ENCODE measurements at places on chromosomes 4 and X.
A peak's percentile ranks its signal among the peaks of the same experiment; 100 is the strongest.

DNA sequence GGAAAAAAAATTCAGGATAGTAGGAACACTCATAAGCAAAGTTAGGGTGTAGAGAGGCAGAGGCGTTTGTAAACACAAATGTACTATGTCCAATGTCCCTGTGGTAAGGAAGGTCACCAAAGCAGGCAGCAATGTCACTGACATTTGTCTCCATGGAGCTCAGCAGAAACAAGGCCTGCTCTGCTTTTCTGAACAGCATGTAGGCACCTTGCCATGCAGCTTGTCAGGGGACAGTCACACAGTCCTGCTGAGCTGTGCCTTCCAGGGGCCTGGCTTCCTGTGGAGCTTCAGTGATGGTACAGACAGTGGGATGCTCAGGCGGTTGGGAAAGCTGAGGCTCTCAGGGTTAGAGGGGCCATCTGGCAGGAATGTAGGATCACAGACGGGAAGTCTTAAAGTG lies 74.5 kb upstream of the HS3ST1 start:
- peaks cover 1% of the 10 kb centered on the region for H3K36me3 ChIP-seq
- no peak for DNase-seq
- peaks cover 7% of the 10 kb centered on the region for H3K4me1 ChIP-seq

GRCh38 chr4:124566030-124566429 lies 146.5 kb downstream of the ANKRD50 start:
- no peaks in the 10 kb centered on the region for H3K4me1 ChIP-seq
- H3K27me3 ChIP-seq: no peaks in the 10 kb centered on the region
- no peak overlapping the region for H3K27ac ChIP-seq
- DNase-seq: no peak

DNA sequence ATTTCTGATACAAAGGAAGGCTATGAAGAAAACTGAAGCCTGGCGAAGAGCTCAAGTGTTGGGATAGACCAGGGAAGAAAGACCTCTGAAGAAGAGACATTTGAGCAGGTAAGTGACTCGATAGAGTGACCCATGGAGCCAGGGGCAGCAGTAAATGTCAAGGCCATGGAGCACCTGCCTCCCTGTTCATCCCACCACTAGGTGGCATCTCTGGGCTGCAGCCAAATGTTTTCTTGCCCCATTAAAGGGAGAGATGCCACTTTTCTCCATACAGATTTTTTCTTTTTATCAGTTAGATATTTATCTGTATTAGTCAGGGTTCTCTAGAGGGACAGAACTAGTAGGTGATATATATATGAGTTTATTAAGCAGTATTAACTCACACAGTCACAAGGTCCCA lies 4.9 kb upstream of the ZNF81 start:
- no peaks in the 10 kb centered on the region for H3K36me3 ChIP-seq
- H3K4me1 ChIP-seq: peaks cover 10% of the 10 kb centered on the region
- no peaks in the 10 kb centered on the region for H3K27me3 ChIP-seq
- no peak overlapping the region for H3K27ac ChIP-seq
- H3K4me3 ChIP-seq: no peak overlapping the region

DNA sequence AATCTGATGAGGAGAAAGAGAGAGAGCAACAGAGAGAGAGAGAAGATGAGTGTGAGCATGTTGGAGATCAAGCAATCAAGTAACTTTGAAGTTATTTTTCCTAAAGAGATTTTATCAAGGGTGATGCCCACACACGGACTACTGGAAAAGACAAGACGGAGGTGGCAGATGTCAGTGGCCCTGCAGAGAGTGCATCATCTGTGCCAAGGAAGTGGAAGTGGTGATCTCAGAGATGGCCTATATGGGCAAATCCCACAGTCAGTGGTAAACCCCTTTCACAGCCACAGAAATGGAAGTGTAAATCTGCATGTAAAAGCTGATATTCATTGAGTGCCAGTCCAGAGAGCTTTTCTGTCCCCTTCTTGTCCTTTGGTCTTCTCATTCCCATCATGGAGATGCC lies 577.2 kb upstream of the AADAT start:
- no peak overlapping the region for H3K4me3 ChIP-seq
- no peak overlapping the region for H3K27ac ChIP-seq
- H3K36me3 ChIP-seq: no peaks in the 10 kb centered on the region
- no peak for DNase-seq

GRCh38 chrX:67351411-67351810 lies 192.4 kb upstream of the AR start:
- DNase-seq: no peak
- H3K4me1 ChIP-seq: no peaks in the 10 kb centered on the region
- H3K27me3 ChIP-seq: no peaks in the 10 kb centered on the region
- H3K27ac ChIP-seq: no peak overlapping the region
- no peaks in the 10 kb centered on the region for H3K36me3 ChIP-seq

DNA sequence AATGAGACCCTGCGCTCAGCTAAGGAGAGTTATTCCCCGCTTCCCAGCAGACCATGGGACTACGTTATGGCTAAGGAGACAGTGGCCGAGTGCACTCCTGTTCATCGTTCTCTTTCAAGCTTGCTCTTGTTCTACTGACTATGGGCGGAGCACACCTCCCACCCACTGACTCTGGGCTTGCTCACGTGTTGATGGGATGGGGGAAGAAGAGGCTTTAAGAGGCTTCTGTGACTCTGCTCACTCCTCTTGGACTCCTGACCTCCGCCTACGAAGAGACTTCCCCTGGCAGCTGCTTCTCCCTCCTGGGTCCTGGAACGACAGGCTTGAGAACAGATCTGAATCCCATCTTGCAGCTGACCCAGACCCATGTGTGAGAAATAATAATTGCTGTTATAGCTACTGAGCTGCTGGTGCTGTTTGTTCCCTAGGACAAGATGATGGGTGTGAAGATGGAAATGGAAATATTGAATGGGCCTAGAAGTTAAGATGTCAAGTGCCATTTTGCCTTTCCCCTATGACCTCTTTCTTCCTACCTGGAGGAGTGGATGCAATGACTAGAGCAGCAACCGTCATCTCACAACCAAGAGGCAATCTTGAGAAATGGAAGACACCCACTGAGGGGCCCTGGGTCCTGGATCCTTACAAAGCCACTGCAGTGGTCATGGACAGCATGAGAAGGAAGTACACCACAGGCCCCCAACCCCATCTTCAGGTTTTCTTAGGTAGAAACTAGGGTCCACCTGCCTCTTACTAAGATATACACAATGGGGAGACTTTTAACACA lies 38.7 kb upstream of the IRAK1 start:
- H3K4me1 ChIP-seq: peaks cover 67% of the 10 kb centered on the region
- H3K36me3 ChIP-seq: no peaks in the 10 kb centered on the region
- H3K27ac ChIP-seq: peak overlapping the region; percentile 24
- no peaks in the 10 kb centered on the region for H3K27me3 ChIP-seq
- H3K4me3 ChIP-seq: peak overlapping the region; percentile 36

DNA sequence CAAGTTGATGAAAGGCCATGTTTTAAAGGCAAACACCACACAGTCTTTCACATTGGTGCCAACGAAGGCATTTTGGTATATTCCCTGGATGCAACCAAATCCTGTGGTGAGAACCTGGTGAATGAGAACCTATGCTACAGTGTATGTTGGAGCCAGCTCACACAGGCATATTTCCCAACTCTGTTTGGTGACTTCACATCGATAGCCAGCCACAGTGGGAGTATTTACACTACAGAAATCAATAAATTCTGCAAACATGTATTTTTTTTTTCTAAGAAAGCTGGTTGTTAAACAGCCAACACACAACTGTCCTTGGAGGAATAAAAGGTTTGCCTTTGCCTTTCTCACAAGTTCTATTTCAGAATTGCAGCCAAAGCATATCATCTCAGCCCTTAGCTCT lies 691.0 kb downstream of the GRID2 start:
- no peak overlapping the region for H3K4me3 ChIP-seq
- H3K4me1 ChIP-seq: no peaks in the 10 kb centered on the region
- H3K36me3 ChIP-seq: no peaks in the 10 kb centered on the region
- no peak for DNase-seq
- H3K27ac ChIP-seq: no peak overlapping the region

GRCh38 chr4:98603683-98604521 lies 54.5 kb downstream of the TSPAN5 start:
- peaks cover 27% of the 10 kb centered on the region for H3K4me1 ChIP-seq
- H3K36me3 ChIP-seq: peaks cover 31% of the 10 kb centered on the region
- H3K4me3 ChIP-seq: peak overlapping the region; percentile 20
- no peak overlapping the region for H3K27ac ChIP-seq

- H3K27ac ChIP-seq: no peak overlapping the region
- no peaks in the 10 kb centered on the region for H3K36me3 ChIP-seq
- H3K27me3 ChIP-seq: no peaks in the 10 kb centered on the region
Measured at GRCh38 chrX:148270499-148270898, 229.9 kb upstream of the AFF2 start.

- no peak overlapping the region for H3K4me3 ChIP-seq
- peaks cover 22% of the 10 kb centered on the region for H3K4me1 ChIP-seq
- no peak overlapping the region for H3K27ac ChIP-seq
- H3K36me3 ChIP-seq: peaks cover 10% of the 10 kb centered on the region
Measured at GRCh38 chrX:150870029-150870428, 28.4 kb downstream of the CD99L2 start.

DNA sequence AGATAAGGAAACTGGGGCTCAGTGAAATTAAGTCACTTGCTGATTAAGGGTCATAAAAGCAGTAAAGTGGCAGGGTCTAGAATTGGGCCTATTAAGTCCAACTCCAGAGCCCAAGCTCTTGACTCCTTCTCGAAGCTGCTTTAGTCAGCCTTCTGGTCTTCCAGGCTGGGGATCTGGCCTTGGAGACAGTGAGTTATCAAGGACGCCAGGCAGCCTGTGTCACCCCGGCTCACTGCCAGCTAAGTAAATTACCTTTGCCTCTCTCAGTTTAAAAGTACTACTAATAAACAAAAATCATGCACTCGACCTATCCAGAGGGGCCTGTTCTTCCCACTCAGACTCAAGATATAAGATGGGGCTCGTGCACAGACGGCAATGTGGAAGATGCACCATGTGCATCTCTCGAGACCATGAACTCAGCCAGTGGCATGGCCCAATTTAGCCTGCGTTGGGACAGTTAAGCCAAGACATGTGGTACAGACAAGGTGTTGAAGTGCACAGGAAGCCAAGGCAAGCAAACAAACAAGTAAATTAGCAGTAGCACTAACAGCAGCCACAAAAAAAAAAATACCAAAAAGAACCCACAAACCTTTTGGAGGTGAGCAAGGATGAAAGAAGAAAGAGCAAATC lies 62.0 kb upstream of the MAP3K15 start:
- no peak for DNase-seq
- no peak overlapping the region for H3K4me3 ChIP-seq
- no peaks in the 10 kb centered on the region for H3K4me1 ChIP-seq
- no peaks in the 10 kb centered on the region for H3K27me3 ChIP-seq
- no peak overlapping the region for H3K27ac ChIP-seq

GRCh38 chr4:114561590-114561989 lies 37.0 kb upstream of the UGT8 start:
- H3K27me3 ChIP-seq: no peaks in the 10 kb centered on the region
- no peak overlapping the region for H3K27ac ChIP-seq
- no peak for DNase-seq
- no peaks in the 10 kb centered on the region for H3K36me3 ChIP-seq

DNA sequence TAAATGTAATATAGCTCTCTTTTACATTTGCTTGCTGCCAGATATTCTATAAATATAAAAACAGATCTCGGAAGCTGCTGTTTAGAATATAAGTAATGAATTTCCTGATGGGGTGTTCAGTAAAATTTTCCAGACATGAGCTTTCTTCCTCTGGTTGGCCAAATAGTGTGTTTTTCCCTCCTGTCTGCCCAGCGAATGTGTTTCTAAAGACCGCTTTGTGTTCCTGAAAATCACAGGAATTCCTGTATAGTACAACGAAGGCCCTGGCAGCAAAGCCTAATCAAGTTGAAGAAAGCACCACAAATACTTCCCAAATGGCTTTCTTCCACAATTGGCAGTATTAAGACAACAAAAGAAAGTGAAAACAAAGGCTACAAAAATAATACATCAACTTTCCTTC lies 494.1 kb downstream of the INPP4B start:
- H3K27me3 ChIP-seq: no peaks in the 10 kb centered on the region
- H3K4me1 ChIP-seq: peaks cover 43% of the 10 kb centered on the region
- no peak overlapping the region for H3K4me3 ChIP-seq
- H3K36me3 ChIP-seq: no peaks in the 10 kb centered on the region

- no peak overlapping the region for H3K4me3 ChIP-seq
- H3K27me3 ChIP-seq: peaks cover 2% of the 10 kb centered on the region
- H3K4me1 ChIP-seq: no peaks in the 10 kb centered on the region
- DNase-seq: no peak
- H3K27ac ChIP-seq: no peak overlapping the region
Measured at GRCh38 chr4:174406383-174406782, 115.9 kb downstream of the HPGD start.

DNA sequence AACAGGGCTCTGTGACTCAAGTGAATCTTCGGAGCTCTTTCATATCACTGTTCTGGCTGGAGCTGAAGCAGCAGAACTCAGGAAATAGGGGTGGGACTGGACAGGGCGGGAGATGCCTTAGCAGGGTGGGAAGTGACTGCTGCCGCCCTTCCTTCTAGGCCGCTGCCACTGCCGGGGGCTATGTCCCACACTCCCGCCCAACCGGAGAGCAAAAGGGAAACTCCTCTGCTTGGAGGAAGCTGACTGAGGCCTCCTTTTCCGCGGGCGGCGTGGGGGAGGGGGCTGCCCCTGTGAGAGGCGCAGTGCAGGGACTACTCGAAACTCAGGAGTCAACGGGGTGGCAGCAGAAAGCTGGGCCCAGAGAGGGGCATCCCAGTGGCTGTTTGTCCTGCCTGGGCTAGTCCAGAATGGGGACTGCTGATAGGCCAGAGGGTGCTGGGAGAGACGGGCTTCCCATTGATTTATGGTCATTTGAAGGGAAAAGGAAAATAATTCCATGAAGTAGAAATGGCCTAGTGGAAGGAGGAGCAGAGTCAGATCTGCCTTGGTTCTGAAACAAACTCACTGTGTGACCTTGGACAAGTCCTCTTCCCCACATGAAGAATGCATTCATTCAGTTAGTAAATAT lies 36.9 kb downstream of the STARD8 start:
- H3K27me3 ChIP-seq: peaks cover 20% of the 10 kb centered on the region
- DNase-seq: no peak
- H3K4me3 ChIP-seq: no peak overlapping the region
- H3K36me3 ChIP-seq: no peaks in the 10 kb centered on the region
- H3K27ac ChIP-seq: no peak overlapping the region

DNA sequence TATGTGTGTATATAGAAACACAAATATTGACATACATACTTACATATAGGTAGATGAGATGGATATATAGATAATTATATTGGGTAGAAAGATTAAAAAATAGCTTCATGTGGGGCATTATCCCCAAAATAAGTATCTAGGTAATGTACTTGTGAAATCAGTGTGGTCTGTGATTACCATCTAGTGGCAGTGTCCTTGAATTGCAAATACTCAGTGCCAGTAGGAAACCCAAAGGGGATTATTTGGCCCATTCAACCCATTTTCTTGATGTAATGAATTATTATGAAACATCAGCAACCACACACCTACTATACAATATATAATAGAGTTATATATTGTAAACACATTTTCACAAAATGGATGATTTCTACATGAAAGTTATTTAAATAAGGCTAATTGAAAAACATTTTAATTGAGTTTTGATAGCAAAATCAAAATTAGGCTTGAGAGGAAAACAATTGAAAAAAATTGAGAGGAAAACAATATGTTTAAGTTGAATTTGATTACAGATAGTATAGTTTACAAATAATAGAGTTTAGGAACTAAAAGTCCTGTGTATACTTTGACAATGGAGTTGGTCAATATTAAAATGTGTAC lies 389.4 kb downstream of the GALNTL6 start:
- no peak overlapping the region for H3K27ac ChIP-seq
- no peaks in the 10 kb centered on the region for H3K4me1 ChIP-seq
- H3K36me3 ChIP-seq: no peaks in the 10 kb centered on the region
- DNase-seq: no peak
